GM18507 (cell line): ENCODE measurements at places on chromosomes 7 and 10.

GRCh38 chr7:31309407-31309806 is 31.1 kb downstream of the NEUROD6 start:
- DNase-seq, result no peak

GRCh38 chr7:70415179-70415972 is 716.6 kb upstream of the GALNT17 start:
- no peak for DNase-seq

DNA sequence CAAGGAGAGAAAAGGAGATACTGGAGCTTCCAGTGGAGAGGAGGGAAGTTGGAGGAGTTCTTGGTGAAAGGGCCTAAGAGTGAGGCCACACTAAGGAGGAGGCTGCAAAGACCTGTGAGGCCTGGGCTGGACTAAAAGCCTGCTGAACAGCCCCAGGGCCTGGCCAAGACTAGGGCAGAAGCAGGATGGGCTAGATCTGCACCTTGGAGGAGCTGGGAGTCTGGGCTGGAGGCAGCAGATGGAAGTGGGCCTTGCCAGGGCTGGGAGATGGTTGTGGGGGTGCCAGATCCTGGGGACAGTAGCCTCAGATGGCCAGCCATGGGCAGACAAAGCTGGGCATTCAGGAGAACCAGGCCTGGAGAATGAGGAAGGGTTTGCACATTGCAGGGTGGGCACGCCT is 6.5 kb upstream of the PURB start:
- no peak for DNase-seq

GRCh38 chr7:6169805-6170520 is 102.5 kb downstream of the CYTH3 start:
- no peak for DNase-seq

DNA sequence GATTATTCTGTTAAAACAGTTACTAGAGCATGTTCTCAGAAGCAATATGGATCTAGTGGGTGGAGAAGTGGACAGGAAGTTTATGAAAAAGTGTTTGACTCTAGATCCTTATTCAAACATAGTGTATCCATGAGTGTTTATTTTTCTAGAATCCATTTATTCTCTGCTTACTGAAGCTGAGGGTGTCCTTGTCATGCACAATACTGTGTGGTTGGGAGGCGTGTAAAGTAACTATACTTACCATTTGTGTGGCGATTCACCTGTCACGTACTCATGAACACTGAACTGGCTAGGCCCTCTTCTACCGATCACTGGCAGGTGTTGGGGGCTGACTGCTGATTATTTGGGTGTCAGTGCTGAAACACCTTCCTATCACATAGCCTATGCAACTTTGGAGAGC is 74.0 kb downstream of the POU6F2 start:
- DNase-seq, result no peak

DNA sequence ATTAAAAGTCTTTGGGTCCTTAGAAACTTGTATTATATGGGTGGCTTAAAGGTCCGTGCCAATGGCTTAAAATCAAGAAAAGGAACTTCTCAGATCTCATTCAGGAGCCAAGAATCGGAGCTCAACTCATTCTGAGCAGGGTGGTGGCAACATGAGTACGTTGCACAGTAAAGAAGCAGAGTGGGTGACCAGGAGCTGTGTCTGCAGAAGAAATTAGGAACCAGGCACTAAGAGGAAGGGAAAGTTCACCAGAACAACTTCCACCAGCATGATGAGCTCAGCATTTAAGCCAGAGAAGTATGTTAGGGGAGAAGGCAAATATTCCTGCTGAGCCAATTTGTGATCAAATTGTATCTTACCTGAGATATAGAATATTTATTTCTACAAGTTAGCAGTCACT is 236.0 kb upstream of the NRP1 start:
- no peak for DNase-seq

DNA sequence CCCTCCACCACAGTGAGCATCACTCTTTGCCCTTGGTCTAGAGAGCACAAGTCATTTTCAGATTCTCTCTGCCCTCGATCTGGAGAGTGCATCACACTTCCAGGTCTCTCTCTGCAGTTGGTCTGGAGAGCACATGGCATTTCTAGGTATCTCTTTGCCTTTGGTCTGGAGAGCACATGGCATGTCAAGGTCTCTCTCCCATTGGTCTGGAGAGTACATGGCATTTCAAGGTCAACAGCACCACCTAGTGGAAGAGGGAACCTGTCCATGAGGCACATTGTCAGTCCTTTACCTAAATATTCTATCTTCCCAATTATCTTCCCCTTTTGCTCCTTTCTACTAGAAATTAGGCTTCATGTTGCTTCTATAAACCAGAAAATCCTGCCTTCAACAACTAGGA is 1139.4 kb downstream of the XPNPEP1 start:
- no peak for DNase-seq

DNA sequence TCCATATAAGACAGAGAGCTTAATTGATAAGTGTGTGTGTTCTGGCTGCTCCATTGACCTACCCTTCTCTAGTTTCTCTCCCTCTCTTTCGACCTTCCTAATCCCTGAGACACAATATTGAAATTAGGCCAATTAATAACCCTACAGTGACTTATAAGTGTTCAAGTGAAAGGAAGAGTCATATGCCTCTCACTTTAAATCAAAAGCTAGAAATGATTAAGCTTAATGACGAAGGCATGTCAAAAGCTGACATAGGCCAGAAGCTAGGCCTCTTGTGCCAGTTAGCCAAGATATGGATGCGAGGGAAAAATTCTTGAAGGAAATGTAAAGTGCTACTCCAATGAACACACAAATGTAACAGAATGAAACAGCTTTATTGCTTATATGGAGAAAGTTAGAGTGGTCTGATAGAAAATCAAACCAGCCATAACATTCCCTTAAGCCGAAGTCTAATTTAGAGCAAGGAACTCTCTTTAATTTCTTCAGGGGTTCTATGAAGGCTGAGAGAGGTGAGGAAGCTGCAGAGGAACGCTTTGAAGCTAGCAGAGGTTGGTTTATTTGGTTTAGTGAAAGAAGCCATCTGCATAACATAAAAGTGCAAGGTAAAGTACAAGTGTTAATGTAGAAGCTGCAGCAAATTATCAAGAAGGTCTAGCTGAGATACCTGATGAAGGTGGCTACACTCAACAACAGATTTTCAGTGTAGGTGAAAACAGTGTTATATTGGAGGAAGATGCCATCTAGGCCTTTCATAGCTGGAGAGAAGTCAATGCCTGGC is 53.8 kb downstream of the ST7 start:
- no peak for DNase-seq

DNA sequence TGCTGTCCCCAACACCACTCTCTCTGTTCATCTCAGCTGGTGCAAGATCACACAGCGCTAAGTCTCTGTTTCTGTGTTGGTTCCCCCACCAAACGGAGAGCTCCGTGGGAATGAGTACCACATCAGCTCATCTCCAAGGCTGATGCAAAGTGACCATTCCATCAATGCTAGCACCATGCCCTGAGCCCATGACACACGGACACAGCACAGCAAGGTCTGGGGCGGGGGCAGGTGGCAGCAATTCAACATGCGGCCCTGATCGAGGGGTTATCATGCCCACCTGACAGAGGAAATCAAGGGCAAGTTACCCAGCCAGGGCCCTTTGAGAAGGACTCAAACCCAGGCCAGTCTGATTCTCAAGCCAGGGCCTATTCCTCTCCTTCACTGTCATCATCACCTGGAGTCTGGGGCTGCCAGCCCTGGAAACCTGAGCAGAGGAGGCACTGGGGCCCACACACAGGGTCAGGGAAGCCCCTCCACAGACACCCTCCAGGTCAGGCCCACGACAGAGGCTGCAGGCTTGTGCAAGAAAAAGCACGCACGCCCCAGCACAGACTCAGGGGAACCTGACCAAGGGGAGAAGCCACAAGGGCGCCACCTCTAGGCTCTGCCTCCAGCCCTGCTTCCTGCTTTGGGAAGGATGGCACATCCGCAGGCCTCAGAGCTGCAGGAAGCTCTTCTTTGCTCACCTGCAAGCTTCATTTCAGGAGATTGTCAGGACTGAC is 74.8 kb downstream of the GRID1 start:
- no peak for DNase-seq

- DNase-seq, result no peak
Measured at GRCh38 chr7:46257761-46258448, 336.8 kb upstream of the IGFBP3 start.
